ENCODE measurements at places on chromosomes 3 and 15.

DNA sequence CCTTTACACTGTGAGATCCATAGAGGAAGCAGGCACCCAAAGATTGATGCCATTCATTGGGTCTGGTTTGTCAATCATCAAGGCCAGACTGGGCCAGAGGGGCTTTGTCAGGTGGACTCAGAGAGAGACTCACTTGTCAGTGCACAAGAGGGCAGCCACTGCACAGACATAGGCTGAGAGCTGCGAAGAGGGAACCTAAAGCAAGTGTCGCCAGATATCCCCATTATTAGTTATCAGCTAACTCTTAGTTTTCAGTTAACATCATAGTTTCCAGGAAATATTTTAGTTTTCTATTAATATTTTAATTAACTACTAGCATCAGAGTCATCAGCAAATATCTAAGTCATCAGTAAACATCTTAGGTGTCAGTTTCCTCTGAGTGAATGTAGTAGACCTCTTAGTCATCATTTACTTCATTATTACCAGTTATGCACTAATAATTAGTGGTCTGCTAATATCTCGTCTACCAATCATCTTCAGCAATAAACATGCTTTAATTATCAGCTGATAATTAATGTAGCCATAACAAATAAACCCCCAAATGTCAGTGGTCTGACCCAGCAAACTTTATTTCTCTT, 41.7 kb upstream of the LIMD1 start:
- no peak for DNase-seq

GRCh38 chr3:126208606-126209256, 28.3 kb upstream of the ALDH1L1 start:
- no peak for DNase-seq

GRCh38 chr3:56899078-56899477, 97.3 kb upstream of the ARHGEF3 start:
- DNase-seq = no peak

GRCh38 chr15:86935841-86936240, 856.2 kb downstream of the AGBL1 start:
- no peak for DNase-seq

- DNase-seq = no peak
Observed at GRCh38 chr15:34783991-34784390, 11.4 kb downstream of the ACTC1 start.

GRCh38 chr15:48862705-48863104, 15.2 kb upstream of the EID1 start:
- DNase-seq = no peak

GRCh38 chr3:139327861-139328260, 16.0 kb upstream of the MRPS22 start:
- DNase-seq = no peak

GRCh38 chr3:100206687-100207086, 54.1 kb upstream of the TBC1D23 start:
- DNase-seq = no peak

All from activated CD8-positive, alpha-beta memory T cell treated with anti-CD3 and anti-CD28 coated beads for 4 hours (primary cell).